ENCODE measurements at places on chromosomes 4 and X. TPM values are rescaled to one million over a fixed set of nuclear protein-coding genes. Genes with fewer than 3 reads are reported as not detected.
A peak's percentile ranks its signal among the peaks of the same experiment; 100 is the strongest.

Gene SGMS2
- 144 TPM for total RNA-seq

DNA sequence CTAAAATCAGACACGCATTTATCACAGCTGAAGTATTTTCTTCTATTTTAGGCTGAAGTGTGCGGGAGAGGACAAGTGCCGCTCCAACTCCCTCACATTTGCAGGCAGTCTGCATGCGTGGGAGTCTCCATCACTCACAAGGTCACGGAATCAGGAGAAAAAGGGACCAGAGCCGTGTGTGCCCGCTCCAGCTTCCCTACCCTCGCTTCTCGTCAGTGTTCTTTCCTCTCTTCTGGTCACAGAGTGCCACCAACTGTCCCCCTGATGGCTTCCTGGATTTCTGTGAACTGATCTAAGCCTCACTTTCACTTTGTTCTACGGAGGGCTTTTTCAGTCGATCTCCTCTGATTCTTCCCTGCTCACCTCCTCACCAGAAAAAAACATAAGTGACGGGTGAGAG, 407.4 kb upstream of the AADAT start:
- DNase-seq = no peak

DNA sequence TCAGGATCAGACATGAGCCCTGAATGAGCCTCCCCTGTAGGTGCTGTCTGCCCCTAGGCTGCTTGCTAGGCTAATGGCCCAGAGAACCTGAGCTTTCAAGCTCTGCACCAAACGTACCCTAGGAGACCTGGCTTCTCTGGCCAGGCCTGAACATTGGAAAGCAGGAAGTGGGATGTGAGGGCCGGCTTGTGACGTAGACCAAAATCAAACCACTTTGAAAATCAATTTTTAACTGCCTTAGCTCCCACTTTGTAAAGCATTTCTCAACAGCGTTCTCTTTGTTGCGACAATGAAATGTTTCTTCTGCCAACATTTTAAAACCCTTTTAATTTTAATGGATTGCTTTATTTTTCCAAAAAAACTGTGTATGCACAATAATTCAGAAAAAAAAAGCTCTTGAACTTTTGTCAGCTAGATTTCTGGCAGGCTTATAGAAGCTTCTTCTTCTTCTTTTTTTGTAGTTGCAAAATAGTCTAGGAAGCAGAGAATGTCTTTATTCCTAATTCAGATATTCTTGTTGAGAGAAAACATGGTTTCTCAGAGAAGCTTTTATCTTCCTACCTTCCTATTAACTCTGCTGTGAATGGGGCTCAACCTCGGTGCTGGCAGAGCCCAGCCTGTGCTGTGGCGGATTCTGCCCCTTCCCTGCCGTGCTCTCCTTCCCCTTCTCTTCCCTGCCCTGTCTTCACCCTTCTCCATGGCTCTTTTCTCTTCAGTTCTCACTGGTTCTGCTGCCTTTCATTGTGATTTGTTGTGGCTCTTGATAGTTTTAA, 145.2 kb upstream of the SFRP2 start:
- no peak for DNase-seq

DNA sequence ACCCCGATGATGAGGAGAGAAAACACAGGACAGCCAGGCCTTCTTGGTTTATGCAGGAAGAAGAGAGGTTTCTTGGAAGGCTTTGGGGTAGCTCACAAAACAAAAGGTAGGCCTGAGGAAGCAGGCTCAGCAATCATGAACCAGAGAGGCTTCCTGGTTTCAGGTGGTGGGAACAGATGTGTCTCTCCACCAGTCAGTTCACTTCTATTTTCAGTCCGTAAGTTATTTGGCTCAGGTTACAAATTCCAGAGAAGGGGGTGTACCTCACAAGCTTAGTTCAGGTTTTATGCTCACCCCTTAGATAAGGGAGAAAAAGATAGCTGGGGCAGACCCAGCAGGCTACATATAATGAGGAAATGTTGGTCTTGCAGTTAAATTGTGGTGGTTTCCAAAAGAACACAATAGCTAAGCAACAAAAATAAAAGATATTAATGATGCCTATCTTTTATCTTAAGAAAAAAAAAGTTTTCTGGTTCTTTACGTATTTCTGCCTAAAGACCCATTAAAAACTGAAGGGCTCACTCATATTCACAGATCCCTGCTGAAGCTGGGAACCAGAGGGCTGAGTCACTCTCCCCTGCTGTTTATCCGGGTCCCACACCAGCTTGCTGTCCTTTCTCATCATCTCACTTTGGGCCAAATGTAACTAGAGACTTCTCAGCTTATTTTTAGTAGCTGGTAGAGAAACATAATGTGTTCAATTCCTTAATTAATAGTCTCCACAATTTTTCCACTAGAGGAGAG, 177.0 kb downstream of the CAMK2D start:
- DNase-seq = peak; percentile 54

- DNase-seq = peak; percentile 72
These were observed 27.0 kb downstream of the EIF2S3 start for GRCh38 chrX:24081661-24082154.

DNA sequence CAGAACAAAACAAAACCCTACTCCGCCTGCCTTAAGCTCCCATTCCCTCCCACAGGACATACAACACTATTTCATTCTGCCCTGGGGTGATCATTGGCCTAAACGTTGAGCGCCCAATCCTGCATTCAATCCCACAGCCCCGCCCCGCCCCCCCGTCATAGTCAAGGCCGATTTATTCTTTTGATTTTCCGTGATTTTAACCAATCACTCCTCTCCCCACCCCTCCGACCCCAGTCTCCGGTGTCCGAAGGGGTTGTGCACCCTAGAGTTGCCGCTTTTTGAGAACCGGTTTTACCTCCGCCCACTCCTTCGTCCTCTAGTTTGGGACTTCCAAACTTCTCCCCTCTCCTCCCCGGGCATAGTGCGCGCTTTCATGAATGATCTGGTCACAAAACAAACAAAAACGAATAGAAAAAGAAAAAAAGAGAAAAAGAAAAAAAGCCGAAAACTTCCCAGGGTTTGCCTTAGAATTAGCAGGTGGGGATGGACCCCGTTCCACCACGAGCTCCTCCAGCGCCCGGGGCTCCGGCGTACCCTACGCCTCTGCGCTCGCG, 446 bp upstream of the UBE2A start:
- DNase-seq = peak; percentile 55

Measured in fibroblast of the aortic adventitia (primary cell).